Hippocampal formation (tissue), 2 donors: ENCODE measurements at places on chromosomes 6 and 20.

- DNase-seq: no peak
These were observed 18.3 kb upstream of the CITED2 start for GRCh38 chr6:139392794-139393193.

GRCh38 chr20:45340951-45341350 lies 7.3 kb downstream of the SDC4 start:
- DNase-seq: no peak

DNA sequence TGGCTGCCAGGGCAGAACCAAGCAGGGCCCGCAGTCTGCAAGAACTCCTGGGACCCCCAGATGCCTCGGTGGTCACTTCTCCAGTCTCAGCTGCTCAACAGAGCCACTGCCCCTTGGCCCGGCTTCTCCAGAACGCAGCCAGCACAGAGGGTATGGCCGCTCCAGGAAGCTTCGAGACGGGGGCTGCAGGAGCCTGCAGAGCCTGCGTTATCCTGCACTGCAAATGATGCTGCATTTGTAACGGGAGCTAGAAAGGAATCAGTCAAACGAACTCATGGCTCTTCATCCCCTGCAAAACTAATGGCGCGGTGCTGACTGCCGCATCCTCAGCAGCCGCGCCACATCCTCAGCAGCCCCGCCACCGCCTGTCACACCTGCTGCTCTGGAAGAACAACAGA lies 254.9 kb downstream of the TAF4 start:
- no peak for DNase-seq

DNA sequence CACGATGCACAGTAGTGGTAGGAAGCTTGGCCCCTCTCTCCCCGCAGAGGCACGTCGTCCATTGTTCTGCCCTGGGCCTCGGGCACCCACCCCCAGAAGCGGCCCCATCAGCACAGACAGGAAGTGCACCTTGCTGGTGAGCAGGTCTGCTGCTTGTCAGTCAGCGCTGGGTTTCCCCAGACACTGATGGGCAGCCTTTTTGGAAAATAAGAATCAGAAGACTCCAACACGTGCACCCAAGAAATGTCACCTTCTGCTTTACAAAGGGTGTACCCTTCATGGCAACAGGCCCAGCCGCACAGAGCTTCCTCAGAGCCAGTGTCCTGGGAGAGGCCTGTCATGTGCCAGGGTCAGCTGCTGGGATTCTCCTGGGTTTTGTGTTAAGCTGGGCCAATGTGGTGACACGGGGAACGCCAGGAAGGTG lies 34.7 kb upstream of the IRF4 start:
- DNase-seq: no peak

DNA sequence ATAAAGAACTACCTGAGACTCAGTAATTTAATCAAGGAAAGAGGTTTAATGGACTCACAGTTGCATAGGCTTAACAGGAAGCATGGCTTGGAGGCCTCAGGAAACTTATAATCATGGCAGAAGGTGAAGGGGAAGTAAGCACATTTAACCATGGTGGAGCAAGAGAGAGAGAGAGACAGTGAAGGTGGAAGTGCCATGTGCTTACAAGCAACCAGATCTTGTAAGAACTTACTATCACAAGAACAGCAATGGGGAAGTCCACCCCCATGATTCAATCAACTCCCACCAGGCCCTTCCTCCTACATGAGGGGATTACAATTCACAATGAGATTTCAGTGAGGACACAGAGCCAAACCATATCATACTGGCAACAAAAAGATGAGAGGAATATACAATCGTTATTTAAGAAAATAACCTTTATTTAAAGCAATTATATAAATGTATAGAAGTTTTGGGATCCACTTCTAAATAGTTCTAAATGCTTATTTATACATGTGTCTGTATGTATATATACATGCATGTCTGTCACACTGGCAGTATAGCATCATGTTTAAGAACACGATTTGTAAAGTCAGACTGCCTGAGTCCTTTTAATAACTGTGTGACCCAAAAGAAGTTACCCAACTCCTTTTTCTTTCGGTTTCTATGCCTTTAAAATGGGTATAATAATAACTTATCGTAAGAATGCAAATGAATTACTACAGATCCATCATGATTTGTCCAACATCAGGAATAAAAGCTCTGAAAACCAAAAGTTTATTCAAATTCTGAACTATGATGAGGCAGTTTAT lies 255.7 kb upstream of the THEMIS start:
- no peak for DNase-seq

GRCh38 chr6:37646986-37647764 lies 50.5 kb downstream of the MDGA1 start:
- no peak for DNase-seq
